ENCODE measurements at places on chromosomes 3 and 15.

GRCh38 chr3:194928831-194929577 lies 243.3 kb downstream of the FAM43A start:
- no peak for DNase-seq

DNA sequence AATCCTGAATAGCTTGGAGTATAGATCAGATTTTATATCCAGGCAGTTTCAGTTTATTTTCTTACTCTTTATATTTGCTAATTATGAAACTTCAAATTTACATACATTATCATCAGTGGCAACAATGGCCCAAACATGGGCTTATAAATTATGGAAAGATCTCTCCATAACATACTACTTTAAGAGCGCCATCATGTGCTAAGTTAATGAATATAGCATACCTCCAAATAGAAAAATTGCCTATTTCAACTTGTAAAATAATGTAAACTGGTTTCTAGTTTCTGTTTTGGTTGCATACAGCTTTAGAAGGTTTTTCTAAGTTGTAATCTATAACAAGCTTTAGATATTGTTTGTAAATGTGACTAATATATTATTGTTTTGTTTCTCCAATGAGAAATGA lies 531.3 kb upstream of the UBE2E2 start:
- no peak for DNase-seq

DNA sequence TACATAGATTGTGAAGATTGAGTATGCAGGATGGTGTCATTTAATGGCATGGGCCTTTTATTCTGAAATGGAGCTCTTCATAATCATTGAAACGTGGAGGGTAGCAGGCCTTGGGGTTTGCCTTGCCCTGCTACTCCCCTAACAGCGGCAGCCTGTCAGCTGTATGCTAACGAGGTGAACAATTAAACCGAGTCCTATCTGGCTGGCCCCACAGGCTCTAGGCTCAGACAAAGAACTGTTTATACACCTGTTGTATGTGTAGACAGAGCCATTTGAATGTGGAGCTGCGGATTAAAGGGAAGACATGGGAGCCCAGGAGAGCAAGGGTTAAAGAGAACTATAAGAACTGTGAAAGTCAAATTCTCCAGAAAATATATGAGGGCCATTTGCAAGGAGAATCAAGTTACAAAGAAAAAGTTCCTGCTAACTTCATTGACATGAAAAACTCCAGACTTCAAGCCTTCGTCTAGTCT lies 116.7 kb upstream of the CGNL1 start:
- DNase-seq, result peak; percentile 59

GRCh38 chr3:24156466-24156865 lies 211.4 kb downstream of the NR1D2 start:
- no peak for DNase-seq

DNA sequence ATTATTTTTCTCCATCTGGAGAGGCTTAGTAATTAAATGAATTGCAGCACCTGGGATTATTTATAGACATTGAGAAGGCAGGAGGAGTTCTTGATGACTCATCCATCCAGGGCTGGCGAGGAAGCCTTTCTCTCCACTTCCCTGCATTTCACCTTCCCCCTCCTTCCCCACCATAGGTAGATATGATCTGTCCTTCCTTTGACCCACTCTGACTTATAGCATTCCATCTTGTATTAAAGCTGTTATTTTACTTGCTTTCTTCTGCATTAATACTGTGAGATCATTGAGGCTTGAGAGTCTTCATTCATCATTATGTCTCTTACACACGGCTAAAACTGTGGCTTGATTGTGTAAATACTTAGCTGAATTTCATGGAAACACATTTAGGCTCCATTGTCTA lies 288.8 kb downstream of the FEZF2 start:
- no peak for DNase-seq

Measured in NCI-H1048 (cell line).